ENCODE measurements at places on chromosomes 6 and 20.

DNA sequence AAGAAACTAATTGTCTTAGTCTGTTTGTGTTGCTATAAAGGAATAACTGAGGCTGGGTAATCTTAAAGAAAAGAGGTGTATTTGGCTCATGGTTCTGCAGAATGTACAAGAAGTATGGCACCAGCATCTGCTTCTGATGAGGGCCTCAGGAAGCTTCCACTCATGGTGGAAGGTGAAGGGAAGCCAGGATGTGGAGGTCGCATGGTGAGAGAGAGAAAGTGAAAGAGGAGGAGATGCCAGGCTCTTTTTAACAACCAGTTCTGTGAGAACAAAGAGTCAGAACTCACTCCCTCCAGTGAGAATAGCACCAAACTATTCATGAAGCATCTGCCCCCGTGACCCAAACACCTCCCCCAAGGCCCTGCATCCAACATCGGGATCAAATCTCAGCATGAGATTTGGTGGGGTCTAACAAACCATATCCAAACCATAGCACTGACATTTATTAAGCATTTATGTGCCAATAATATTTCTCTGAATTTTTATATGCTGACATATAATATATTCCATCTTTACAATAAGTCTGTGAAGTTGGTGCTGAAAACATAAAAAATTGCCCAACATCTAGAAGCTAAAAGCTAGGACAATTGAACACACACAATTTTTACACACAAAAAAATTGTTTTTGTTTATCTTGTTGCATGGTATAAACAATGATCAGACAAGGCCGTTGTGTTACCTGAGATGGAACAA is 29.2 kb upstream of the BTN3A2 start:
- no peak for DNase-seq

DNA sequence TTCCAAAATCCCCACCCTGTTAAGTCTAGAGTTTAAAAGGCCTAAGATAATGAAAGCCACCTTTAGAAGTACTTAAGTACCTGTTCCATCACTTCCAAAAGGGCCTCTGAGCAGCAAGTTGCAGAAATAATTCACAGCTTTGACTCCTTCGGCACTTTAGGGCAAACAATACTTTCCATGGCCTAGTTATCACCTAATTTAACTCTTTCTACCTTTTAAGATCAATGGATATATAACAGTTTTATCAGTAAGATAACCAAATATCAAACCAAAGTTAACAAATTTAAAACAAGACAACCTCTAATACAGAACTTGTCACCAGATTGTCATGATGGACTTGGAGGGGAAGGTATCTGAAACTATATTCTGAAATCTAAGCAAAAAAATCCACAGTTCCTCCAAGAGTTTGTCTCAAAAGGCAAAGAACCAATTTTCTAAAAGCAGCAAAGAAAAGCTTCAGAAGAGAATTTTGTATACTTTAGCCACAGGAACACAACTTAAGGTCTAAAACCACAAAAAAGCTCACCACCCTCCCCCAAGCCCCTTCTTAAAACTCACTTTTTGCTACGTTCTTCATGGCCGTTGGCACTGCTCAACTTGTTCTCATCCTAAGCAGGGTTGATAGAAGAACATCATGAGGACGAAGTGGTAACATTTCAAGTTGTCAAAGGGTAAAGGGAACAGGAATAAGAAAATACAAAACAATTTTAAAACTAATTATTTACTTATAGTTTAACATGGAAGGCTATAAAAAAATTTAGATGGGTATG is 3.5 kb downstream of the RBM39 start:
- no peak for DNase-seq

DNA sequence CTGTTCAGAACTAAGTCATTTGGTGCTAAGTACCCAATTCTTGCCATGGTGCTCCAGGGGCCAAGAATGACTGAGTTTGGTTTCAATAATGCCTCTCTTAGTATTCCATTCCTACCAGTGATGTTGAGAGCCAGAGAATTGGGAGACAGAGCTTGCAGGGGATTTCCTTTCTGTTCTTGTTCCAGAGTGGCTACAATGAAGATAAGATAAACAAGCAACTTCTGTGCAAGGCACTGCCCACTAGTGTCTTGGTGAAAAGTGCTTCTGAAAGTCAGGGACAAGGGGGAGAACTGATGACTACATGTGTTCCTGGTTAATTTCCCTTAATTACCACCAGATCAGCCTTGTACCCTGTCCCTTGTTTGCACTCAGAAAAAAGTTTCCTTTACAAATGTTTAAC is 421.6 kb downstream of the BCKDHB start:
- no peak for DNase-seq

- no peak for DNase-seq
These were observed 17.1 kb downstream of the HIVEP2 start for GRCh38 chr6:142927904-142928303.

- DNase-seq, result no peak
These were observed 525 bp downstream of the MACROD2 start for GRCh38 chr20:13995841-13996240.

GRCh38 chr20:52201395-52201794 is 9.8 kb upstream of the ZFP64 start:
- DNase-seq, result no peak

DNA sequence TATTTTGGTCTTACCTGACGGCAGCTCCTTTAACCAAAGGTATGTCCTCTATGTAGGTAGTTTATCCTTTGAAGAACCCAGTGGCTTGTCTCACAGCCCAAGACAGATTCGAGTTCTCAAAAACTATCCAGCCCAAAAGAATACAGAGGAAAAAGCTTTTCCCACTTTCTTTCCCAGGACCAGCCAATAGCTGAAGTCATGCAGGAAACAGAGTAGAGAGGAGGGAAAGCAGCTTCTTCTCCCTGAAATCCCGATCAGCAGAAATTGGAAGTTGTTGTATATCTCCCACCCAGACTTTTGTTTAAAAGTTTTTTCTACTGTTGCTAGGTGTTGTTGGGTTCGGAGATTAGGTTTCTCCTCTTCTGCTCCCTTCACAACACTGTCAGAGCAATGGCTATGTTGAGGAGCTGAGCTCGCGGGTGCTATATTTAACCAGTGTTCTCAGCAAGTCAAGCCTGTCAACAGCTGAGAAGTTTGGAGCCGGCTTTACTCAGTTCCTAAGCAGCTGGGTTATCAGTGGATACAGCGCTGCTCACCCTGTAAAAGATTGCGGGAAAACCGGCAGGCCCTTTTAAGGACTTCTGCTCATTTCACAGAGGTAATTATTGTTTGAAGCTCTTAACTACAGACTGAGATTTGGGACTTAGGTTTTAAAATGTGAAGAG is at the start of gene FILIP1:
Gene FILIP1 (minus strand): TSS at position 401 of the 665 bp plus-strand sequence. CDS start 78,828 bp downstream, outside the sequence.
- DNase-seq, result no peak

DNA sequence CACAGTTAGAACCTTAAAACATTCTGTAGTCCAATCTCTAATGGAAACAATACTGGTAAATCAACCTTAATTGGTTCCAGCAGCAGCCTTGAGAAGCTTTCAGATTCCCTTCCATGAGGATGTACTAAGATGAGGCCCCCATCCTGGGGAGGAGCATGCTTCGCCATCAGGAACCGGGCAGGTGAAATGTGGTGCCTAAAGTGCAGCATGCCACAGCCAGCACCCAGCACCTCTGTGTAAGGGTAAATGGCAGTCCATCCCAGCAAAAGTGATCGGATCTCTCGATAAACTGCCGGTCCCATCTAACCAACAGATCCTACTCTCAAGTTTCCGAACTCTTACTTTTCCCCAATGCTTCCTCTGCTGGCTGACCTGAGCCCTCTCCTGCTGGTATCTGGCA is 166.3 kb upstream of the PDE10A start:
- no peak for DNase-seq

- no peak for DNase-seq
These were observed 271.8 kb downstream of the PRL start for GRCh38 chr6:22024973-22025467.

DNA sequence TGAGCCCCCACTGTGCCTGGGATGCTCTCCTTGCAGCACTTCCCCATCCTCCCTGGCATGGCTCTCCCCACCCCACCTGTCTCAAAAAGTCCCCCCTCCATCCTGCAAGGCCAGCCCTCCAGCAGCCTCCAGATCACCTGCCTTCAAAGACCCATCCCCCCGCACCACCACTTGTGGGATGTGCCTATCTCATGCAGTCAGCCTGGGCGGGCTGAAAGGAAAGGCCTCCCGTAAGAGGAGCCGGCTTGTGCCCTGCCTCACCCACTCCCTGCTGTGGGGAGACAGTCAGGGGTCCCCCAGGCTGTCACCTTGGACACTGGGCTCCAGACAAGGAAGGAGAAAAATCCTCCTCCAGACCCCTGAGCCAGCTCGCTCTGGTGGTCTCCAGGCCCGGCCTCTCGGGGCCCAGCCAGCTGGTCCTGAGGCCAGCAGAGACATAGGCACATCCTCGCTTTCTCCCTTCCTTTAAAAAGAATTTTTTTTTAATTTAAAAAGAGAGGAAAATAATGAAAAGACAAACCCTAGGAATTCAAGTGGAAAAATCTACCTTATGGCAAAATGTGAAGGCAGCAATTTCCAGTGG is 77.3 kb downstream of the GRM4 start:
- no peak for DNase-seq

DNA sequence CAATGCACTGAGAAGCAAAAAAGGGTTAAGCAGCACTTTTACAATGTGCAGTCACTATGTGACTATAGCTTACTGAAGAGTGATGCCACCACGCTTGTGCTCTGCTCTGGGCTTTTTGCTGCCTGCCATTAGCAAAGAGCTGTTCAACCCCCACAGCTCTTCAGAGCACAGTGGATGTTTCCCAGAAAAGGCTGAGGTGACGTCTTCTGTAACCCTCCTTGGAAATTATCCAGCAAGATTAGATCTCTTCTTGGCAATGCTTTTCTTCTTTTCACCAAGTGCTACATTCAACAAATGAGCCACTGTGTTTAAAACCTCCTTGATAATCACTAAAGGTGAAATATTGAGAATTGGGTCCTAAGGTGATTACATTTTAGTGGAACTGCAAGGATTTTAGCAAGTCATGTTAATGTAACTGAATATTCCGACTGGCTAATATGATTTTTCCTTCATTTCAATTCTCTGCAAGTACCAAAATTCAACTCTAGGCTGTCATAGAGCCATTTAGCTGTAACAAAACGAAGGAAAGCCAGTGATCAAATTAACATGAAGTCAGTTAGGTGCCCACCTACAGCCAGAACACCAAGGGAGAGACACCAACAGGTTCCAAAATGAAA is 34.9 kb downstream of the ELOVL5 start:
- DNase-seq, result no peak

DNA sequence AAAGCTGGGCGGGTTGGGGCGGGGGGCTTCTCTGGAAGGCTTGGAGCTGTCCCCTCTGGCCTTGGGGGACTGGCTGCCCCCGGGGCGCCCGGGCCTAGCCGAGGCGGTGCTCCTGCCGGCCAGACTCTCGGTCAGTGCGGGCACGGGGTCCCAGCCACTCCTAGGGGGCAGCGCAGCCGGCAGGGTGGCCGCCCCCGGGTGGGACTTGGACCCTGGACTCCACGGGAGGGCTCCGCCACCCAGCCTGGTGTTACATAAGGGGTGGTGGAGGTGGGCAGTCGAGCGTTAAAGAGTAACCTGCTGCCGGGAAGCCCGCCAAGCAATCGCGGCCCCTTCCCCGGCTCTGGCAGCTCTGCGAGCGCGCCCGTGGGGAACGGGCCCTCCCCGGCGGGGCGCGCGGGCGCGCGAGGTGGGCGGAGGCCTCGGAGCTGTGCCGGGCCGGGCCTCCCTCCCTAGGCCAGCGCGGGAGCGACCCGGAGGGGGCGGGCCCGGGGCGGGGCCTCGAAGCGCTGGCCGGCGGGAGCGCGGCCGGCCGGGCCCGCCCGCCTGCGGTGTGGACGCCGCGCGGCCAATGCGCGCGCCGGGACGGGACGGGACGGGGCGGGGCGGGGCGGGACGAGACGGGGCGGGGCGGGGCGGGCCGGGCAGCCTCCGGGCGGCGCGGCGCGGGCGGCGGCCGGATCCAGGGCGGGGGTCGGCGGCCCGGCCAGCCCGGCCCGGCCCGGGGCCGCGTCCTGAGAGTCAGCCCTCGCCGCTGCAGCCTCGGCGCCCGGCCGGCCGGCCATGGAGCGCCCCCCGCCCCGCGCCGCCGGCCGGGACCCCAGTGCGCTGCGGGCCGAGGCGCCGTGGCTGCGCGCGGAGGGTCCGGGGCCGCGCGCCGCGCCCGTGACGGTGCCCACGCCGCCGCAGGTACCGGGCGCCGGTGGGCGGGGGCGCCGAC is at the start of gene SLC2A4RG:
Gene SLC2A4RG (plus strand): TSS at position 647 of the 940 bp plus-strand sequence. CDS start 137 bp downstream, at position 784.
- DNase-seq, result no peak

DNA sequence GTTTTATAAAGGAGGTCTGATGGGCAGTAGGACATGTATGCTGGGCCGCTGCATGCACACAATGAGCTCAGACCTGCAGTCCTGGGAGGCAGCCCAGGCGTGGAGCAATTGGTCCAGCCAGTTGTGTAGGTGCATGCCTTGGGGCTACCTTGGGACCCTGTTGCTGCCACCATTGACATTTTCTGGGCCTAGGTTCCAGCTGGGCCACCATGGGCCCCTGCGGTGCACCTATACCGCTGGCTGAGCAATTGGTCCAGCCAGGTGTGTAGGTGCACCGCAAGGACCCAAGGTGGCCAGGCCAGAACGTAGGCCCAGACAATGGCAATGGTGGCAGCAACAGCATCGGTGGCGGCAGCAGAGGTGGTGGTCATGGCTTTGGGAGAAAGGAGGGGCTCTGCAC is 143.9 kb downstream of the PXDC1 start:
- no peak for DNase-seq

DNA sequence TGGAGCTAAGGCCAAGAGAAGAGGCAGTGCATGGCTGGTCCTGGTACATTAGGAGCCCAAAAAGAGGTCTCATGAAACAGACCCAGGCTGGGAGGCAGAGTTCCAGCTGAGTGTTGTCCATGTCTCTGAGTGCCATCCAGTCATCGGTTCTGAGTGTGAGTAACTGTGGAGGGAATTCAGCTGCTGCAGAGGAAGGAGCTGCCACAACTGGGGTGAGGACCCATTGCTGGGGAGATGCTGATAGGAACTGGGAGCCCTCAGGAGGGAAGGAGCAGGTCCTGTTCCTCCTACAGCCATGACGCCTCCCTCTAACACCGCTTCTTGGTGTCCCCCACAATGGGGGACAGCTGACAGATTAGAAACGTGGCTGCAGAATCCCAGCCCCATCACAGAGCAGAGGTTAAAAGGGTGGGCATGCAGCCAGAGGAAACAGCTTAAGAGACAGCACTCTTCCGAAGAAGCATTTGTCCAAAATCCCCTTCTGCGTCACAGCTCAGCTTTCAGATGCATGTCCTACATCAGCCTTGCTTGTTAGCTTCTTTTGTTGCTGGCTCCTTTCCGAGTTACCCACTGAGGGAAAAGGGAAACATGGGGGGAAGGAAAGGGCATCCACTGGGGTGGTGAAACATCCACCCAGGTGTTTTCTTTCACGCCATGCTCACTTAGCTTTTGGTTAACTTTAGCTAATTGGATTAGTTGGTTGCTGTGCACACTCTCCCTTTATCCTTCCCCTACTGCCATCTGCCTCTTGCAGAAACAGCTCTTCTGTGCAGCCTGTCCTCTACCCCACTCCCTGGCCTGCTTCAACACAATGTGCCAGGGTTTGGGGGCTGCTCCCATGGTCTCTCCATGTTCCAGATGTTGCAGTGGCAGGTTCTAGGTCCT is 239.2 kb downstream of the SYNDIG1 start:
- DNase-seq, result no peak

GRCh38 chr6:16648003-16648402 is 113.3 kb downstream of the ATXN1 start:
- no peak for DNase-seq
